ENCODE measurements at places on chromosomes 3 and 15. TPM values are rescaled to one million over a fixed set of nuclear protein-coding genes. Genes with fewer than 3 reads are reported as not detected.

The KY gene
- total RNA-seq, result not detected

The CKMT1B gene
- total RNA-seq, result not detected

The CDC25A gene
- 19.6 TPM for total RNA-seq

The GRK7 gene
- total RNA-seq, result not detected

The PLSCR2 gene
- total RNA-seq, result not detected

The ZBTB47 gene
- 0.93 TPM for total RNA-seq

The ESYT3 gene
- 0.43 TPM for total RNA-seq

The TMEM158 gene
- not detected for total RNA-seq

The CCNDBP1 gene
- total RNA-seq, result 103 TPM
